Stimulated activated naive CD4-positive, alpha-beta T cell (primary cell): ENCODE measurements at places on chromosomes 16 and 17.

- DNase-seq = no peak
Measured at GRCh38 chr16:82911925-82912324, 285.2 kb downstream of the CDH13 start.

DNA sequence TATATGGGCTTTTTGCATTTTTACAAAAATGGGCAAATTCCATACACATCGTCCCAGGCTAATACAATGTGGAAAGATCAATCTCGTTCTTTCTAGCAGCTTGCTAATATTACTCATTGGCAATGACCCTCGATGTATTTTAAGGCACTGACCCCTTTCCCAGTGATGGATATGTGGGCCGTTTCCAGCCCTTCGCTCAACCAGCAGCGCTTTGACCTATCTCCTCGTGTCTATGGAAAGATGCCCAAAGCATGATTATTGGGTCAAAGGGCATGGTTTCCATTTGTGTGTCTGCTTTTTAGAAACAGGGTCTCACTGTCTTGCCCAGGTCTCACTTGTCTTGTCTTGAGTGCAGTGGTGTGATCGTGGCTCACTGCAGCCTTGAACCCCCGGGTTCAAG is 273.8 kb downstream of the MRTFB start:
- no peak for DNase-seq

GRCh38 chr17:75635610-75636202 is 2.5 kb downstream of the SMIM5 start:
- DNase-seq = no peak

DNA sequence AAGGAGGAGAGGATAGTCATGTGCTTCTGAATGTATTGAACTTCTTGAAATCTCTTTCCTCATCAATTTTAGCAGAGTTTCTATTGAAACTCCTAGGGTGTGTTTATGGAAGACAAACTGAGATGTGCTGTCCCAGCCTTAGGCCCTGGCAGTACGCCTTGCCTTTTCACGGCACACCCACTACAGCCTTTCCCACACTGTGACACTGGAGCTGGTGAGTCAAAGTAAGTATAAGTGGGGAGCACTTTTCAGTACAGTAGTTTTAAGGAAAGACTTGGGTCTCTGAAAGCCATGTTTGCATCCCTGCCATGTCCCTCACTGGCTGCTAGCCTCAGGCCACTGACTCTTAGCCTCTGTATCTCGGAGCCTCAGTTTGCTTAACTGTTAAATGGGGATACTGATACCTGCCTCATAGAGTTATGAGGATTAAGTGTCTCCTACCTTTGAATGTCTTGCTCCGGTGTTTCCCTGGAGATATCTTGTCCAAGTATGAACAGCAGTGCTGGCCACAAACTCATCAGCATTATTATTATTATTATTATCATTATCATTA is 144.7 kb upstream of the CRHR1 start:
- no peak for DNase-seq

- no peak for DNase-seq
Measured at GRCh38 chr17:47702391-47702995, 8.5 kb downstream of the TBKBP1 start.

DNA sequence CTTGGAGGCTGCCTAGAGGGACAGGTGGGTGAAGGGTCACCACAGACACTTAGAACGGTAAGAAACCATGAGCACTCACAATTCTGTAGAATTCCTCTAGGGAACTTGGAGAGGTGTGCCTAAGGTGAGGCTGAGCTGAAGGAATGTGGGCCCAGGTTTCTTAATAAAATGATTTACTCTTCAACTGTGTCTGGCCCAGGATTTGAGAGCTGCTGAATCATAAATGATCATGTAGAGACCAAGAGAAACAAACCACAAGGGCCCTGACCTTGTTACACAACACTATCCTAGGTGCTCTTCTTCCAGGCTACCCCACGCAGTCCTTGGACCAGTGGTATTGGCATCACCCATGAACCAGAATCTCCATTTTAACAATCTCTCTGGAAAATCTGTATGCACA is 27.7 kb downstream of the ZNF18 start:
- DNase-seq = no peak

DNA sequence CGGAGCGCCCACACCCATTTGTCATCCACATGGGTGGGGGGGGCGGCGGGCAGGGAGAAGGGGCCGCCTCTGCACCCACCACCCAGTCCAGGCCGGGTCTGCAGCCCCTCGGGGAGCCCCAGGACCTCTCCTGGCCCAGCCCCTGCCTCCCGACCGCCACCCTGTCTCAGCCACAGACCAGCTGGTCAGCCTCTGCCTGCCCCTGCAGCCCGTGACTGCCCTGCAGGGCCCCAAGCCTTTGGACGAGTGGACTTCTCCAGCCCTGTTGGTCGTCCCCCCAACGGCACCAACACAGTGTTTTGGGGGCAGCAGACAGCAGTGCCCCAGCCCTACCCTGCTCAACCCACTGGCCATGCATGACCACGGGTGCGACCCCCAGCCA is 1.2 kb downstream of the PRR35 start:
- no peak for DNase-seq

DNA sequence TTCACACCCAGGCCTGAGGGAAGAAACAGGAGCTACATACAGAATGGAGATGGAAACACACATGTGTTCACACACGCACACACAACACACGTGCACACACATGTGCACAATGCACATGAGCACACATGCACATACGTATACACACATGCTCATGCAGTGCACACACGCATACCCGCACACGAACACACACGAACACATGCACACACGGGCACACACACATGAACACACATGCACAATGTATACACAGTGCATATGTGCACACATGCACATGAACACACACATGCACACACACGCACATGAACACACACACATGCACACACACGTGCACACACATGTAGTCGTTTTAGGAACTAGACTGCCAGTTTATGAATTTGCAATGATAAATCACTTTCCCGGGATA is 49.3 kb upstream of the CDR2 start:
- no peak for DNase-seq

GRCh38 chr17:76354747-76355310 is 1.1 kb upstream of the PRPSAP1 start:
- no peak for DNase-seq

GRCh38 chr17:60036796-60037677 is 41.7 kb downstream of the HEATR6 start:
- peak; percentile 44 for DNase-seq

DNA sequence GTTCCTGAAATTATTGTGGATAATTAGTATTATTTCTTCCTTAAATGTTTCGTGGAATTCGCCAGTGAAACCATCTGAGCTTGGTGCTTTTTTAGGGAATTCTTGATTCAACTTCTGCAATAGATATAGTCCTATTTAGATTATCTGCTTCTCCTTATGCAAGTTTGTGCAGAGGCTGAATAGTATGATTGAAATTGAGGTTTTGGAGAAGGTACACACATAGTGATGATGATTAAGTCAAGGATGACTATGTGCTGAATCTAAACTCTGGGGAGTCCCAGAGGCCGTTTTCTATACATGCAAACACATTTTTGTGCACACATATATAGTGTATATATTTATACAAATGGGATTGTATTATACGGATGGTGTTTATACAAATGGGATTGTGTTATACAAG is 5.2 kb upstream of the MYH4 start:
- no peak for DNase-seq

GRCh38 chr17:16909472-16910246 is 62.3 kb downstream of the TNFRSF13B start:
- no peak for DNase-seq

DNA sequence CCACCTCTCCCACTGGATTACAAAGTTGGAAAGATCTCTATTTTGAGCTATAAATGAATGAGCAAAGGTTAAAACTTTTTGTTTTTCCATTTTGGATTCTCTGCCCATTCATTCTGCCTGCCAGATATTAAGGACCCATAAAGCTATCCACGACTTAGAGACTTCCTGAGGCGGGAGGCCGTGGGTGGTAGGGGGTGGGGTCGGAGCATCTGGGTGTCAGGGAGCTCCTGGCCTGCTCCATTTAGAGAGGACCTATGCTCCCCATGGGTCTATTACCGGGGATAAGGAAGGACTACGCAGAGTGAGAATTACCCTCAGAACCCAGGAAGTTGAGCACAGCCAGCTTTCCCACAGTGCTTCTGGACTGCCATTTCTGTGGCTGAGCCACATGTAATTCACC is 45.8 kb downstream of the MARF1 start:
- no peak for DNase-seq

- no peak for DNase-seq
Measured at GRCh38 chr16:89902980-89903379, 15.7 kb upstream of the MC1R start.

DNA sequence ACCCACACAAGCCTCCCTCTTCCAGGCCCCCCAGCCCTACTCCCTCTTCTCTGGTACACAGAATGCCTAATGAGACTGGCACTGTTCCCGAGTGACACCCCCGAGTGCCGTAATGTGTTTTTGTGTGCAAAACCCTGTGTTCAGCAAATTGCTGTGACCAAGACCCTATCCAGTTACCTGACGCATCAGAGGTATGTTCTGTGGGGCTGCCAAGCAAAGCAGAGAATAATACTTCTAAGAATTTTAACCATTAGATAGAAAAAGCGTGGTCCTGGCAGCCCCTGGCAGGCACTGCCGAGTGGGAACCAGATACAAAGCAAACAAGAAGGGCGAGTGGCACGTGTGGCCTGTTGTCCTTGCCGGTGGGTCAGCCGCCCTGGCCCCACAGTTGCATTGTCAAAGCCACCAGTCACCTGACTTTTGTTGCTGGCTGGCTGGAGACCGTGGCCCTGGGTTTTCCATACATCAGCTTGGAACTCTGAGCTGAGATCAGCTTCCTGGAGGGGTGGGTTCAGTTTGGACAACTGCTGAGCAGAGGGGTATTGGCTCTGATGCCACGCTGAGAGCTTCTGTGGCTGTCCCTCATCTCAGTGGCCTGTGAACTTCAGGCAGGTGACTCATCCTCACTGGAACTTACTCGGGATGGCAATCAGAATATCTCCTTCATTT is 69.1 kb upstream of the BRD7 start:
- no peak for DNase-seq

DNA sequence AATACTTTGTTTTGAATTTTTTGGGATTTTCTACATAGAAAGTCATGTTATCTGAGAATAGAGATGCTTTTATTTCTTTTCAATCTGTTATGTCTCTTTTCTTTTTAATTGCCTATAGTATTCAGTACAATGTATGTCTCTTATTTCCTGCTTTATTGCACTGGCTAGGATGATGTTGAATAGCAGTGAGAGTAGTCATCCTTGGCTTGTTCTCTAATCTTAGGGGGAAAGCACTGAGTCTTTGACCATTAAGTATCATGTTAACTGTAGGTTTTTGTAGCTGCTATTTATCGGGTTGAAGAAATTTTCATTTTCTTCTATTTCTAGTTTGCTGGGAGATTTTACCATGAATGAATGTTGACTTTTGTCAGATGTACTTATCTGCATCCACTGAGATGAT is 10.0 kb upstream of the ABCA3 start:
- DNase-seq = no peak

- DNase-seq = no peak
Measured at GRCh38 chr17:33342025-33342424, 48.9 kb upstream of the ASIC2 start.

DNA sequence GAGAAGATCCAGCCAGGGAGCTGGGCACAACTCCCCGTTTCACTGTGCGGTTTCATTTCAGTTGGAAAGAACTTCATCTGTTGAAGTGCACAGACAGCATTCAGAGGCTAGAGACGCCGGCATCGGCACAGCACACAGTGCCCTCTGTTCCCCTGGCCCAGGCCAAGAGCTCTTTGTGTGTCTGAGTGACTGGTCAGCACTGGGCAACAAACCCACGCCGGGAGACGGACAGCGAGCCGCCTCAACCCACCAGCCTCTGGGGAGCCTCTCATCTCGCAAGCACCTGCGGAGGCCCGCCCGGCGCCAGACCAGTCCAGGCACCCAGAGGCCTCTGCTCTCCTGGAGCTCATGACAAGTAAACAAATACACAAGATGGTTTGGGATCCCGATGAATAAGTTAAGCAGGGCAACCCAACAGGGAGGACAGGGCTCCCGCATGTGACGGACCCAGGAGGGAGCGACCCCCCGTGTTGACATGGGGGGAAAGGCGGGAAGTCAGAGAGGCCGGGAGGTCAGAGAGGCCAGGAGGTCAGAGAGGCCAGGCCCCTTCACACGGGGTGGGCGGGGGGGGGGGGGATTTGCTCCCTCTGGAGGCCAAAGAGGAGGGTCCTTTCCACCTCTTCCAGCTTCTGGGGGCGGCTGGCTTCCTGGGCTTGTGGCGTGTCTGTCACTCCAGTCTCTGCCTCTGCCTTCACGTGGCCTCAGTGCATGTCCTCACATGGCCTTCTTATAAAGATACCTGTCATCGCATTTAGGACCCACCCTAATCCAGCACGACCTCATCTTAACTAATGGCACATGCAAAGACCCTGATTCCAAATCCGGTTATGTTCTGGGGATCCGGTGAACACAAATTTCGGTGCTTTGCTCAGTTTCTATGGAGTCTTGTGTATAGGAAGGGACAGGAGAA is 25.8 kb upstream of the KLHDC4 start:
- no peak for DNase-seq

- no peak for DNase-seq
Measured at GRCh38 chr16:1150511-1150982, 2.4 kb upstream of the CACNA1H start.

DNA sequence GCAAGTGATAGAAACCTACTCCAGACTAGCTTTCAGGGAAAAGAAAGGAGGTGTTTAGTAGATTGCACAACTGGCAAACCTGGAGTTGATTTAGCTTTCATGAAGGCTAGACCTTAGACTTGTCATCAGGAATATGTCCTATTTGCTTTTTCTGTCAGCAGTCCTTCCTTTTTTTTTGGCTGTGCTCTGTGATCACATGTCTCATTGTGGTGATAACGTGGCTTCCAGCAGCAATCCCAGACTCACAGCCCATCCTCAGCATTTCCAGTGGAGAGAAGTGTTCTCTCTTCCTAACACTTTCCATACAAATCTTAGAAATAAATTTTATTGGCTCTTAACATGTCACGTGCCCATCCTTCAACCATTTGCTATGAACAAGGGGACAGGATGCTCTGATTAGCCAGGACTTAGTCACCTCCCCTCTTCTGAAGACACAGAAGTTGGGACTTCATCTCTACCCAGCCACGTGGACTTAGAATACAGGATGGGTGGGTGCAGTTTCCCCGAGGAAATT is 74.7 kb downstream of the CDH13 start:
- DNase-seq = no peak

DNA sequence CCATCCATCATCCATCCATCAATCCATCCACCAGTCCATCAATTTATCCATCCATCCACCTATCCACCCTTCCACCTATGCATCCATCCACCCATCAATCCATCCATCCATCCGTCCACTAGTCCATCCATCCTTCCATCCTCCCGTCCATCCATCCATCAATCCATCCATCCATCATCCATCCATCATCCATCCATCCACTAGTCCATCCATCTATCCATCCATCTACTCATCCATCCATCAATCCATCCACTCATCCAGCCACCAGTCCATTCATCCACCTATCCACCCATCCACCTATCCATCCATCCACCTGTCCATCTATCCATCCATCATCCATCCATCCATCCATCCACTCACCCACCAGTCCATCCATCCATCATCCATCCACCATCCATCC is 39.9 kb upstream of the SSTR5 start:
- DNase-seq = no peak

- peak; percentile 27 for DNase-seq
Measured at GRCh38 chr17:8126491-8127066, 2.7 kb upstream of the HES7 start.

GRCh38 chr17:31541559-31541958 is 150.1 kb downstream of the RAB11FIP4 start:
- DNase-seq = no peak
